ENCODE measurements at places on chromosomes 4 and X. TPM values are rescaled to one million over a fixed set of nuclear protein-coding genes. Genes with fewer than 3 reads are reported as not detected.

The FAAH2 gene
- 19.5 TPM for total RNA-seq

GRCh38 chr4:180827232-180828009, 1415.8 kb upstream of the TENM3 start:
- DNase-seq = no peak

DNA sequence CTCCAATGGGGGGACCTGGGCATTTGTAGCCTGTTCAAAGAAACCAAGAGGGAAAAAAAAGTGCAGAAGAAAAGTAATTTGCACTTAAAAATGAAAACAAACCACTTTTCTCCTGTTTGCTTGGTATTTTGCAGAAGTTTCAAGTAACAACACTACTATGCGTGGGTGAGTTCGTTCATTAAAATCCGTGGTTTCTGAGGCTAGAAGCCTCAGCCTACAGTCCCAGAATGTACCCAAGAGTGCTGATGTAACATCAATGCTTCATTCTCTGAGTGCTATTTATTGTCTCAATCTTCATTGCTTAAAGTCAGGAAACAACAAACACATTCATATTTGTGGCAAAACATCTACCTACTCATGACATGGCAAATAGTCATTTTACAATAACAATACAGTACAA, 29.2 kb downstream of the LGI2 start:
- no peak for DNase-seq

DNA sequence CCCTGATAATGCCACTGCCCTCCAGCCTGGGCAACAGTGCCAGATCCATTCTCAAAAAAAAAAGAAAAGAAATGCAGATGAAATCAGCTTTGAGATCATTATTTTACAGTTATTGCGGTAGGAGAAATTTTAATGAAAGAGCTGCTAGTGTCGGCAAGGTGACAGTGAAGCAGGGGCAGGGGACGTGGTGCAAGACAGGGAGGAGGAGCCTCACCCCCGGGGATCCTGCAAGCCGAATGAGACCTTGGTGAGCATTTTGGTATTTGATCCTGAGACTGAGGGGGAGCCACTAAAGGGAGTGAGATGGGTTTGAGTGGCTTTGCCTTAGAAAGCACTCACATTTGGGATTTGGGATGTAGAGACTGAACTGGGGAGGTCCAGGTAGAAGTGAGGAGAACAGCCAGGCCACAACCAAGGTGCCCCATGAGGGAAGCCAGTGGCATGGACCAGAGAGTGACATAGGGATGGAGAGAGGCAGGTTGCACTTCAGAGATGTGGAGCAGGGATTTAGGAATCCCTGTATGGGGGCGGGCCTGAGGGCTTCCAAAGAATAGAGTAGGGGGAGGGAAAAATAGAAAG, 23.6 kb downstream of the RBM10 start:
- no peak for DNase-seq

All from pancreas (tissue), 10 donors.